ENCODE measurements at places on chromosomes 16 and 17.

- no peak for DNase-seq
Observed at GRCh38 chr17:53819956-53820355, 2.8 kb upstream of the KIF2B start.

GRCh38 chr16:19431636-19432340, 14.1 kb downstream of the TMC5 start:
- DNase-seq = no peak

DNA sequence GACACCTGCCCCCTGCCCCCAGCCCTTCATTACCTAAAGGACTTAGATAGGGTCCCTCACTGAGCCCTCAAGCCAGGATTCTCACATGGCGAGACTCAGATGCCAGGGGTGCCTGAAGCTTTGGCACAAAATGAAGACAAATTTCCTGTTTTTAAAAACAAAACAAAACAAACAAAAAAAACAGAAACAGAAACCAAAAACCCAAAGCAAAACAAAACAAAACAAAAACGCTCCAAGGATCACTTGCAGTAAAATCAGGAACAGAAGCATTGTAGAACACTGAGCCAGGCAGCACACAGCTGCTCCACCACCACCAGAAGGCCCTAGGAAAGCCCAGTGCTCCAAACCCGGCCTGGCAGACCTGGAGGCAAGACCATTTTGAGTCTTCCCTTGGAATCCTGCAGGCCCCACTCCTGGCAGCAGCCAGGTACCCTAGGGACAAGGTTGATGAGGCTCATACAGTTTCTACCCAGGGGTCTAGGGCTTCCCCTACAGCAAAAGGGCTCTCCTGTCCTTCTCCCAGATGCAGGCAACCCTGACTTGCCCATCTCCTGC, 20.8 kb downstream of the MYO18A start:
- no peak for DNase-seq

DNA sequence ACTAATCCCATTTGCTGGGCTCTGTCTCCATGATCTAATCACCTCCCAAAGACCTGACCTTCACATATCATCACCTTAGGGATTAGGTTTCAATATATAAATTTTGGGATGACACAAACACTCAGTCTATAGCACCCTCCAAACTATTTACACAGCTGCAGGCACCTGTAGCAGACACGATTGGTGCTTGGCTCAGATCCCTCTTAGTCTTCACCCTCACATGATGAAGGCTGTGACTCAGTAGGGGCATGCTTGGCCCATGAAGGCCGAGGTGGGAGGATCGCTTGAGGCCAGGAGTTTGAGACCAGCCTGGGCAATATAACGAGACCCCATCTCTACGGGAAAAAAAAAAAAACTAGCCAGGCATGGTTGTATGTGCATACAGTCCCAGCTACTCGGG, 73.5 kb downstream of the HS3ST2 start:
- no peak for DNase-seq

DNA sequence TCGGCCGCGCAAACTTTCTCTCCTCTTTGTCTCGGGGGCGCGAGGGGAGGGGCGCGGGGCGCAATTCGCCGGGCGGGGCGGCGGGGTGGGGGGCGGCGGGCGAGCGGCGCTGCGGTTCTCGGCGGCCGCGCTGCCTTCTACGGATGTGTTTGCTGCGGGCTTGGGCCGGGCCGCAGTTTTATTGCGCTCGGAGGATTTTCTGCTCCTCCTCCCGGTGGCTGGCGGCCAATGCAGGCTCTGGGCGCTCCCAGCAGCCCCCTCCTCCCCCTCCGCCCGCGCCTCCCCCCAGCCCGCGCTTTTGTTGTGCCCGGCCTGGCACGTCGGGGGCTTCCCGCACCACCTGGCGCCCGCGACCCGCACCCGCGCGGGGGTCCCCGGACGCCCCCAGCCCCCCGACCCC, at the start of gene TIMP2:
TSS of gene TIMP2 (minus strand) at position 154 of the 400 bp plus-strand sequence. CDS start 299 bp downstream, outside the sequence.
- peak; percentile 14 for DNase-seq

DNA sequence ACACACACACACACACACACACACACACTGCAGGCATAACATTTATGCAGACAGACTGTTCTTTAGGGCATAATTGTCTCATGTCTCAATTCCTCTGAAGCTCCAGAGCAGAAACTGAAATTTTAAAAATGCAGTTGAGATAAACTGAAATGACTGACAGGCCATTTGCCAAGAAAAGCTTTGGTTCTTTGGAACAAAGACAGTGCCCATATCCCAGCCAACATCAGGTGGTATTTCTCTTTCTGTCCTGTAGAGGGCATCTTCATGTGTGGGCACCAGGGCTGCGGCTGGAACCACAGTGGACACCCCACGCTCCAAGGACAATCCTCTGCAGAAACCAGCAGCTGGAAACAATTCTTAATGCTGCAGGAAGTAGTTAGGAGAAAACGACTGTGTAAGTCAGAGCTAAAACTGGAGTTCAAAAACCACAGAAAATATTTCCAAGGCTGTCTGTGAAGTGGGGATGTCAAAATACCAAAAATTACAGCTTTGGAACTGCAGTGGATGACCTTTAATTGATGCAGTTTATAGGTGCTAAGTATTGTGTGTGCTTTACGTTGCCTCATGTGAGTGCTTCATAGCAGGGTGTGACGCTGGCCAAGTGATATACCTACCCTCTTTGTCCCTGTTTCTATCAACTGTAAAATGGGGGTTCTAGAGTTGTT, 10.6 kb upstream of the MEFV start:
- DNase-seq = no peak

DNA sequence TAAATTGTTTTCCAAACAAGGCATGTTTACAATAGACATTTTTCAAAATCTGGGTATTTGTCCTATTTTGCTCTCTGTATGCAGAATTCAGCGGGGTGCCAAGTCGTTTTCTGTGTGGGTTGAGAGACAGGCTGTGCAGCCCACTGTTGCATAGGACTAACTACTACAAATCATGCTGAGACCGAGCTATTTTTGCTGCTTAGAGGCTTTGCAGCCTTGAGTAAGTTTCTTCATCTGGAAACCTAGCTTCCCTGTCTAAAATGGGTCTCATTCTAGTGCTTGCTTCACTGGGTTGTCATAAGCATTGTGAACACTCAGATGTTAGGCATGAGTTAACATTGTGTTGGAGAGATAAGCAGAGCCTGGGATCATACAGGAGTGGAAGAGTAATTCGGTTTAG, 1.3 kb downstream of the PRPSAP2 start:
- DNase-seq = no peak

- DNase-seq = no peak
Observed at GRCh38 chr16:11015076-11015475, 70.7 kb downstream of the CLEC16A start.

DNA sequence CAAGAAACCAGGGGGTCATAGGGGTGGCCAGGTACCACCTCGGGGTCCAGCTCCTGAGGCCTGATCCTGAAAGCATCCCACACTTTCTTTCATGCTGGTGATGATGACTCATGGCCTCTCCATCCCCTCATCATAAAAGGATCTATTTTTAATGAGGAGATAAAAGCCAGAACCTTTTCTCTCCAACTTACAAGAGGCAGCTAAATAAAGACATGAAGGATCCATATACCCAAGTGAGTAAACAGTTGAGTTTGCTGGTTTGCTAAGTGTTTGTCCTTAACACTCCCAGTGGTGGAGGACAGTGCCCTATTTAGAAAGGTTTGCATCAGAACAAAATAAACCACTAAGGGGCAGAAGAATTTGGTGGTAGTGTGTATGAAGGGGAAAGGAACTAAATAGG, 383.8 kb downstream of the GRIN2A start:
- DNase-seq = no peak

- DNase-seq = no peak
Observed at GRCh38 chr17:27340575-27340974, 46.7 kb downstream of the WSB1 start.

GRCh38 chr17:79508291-79508716, 102.5 kb downstream of the RBFOX3 start:
- no peak for DNase-seq

- no peak for DNase-seq
Observed at GRCh38 chr17:46895171-46895570, 27.8 kb upstream of the GOSR2 start.

GRCh38 chr17:2796164-2797125, at the start of gene RAP1GAP2:
Gene RAP1GAP2, plus strand, starts transcription at chr17:2796438. Its CDS starts 90 bp downstream, at chr17:2796528.
- DNase-seq = peak; percentile 22

- no peak for DNase-seq
Observed at GRCh38 chr17:40791787-40792436, 7.8 kb downstream of the KRT28 start.

DNA sequence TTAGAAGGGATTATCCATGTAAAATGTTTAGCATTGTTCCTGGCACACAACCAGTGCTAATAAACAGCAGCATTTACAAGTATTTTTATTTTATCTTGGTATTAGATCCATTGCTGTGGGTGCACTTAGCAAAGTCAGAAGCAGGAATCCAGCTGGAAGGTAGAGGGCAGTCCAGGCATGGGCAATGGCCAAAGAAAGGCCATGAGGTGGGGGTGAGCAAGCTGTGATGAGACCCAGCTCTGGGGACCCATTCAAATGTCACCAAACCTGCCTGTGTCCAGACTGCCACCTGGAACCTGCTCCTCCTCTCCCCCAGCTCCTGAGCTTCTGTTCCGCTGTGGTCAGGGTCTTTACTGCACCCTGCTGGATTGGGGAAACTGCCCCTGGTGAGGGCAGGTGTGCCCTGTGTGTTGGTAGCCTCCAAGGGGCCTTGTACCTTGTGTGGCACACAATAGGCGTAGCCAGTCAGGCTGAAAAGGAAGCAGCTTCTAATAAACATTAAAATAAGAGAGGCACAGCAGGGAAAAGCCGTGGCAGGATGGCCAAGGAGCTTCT, 118.0 kb upstream of the CRHR1 start:
- no peak for DNase-seq

- DNase-seq = no peak
Observed at GRCh38 chr16:3554351-3554928, 22.8 kb downstream of the NLRC3 start.

- DNase-seq = no peak
Observed at GRCh38 chr17:71777048-71777640, 343.7 kb upstream of the SOX9 start.

DNA sequence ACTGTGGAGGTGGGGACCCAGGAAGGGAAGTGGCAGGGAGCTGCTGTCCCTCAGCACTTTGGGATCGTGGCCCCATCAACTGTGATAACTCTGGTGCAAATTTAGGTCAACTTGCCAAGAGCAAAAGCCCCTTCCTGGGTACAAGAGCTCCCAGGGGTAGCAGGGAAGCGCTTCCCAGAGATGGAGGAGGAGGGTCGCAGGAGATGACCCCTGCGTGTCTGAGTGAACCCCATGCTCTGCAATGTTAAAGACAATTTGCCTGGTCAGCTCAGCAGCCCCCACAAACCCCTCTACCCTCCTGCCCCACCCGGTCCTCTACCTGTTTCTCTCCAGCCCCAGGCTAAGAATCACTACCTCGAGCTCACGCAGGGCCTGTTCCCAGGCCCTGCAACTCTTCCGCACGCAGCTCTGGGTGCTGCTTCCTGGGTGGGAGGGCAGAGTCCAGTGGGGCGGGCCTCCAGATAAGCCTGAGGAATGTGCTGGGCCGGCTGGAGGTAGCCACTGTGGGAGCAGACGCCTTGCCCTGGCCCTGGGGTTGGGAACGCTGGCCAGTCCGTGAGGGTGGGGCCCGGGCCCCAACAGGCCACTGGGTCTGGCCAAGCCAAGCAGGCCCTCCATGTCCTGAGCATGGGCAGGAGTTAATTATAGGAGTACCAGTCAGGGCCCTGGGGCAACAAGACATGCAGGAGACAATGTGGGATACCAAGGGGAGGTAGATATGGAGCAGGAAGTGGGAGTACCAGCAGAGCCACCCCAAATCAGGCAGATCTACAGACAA, 6.1 kb downstream of the DOK4 start:
- DNase-seq = no peak

GRCh38 chr17:35051183-35051578, 12.3 kb downstream of the RFFL start:
- no peak for DNase-seq

DNA sequence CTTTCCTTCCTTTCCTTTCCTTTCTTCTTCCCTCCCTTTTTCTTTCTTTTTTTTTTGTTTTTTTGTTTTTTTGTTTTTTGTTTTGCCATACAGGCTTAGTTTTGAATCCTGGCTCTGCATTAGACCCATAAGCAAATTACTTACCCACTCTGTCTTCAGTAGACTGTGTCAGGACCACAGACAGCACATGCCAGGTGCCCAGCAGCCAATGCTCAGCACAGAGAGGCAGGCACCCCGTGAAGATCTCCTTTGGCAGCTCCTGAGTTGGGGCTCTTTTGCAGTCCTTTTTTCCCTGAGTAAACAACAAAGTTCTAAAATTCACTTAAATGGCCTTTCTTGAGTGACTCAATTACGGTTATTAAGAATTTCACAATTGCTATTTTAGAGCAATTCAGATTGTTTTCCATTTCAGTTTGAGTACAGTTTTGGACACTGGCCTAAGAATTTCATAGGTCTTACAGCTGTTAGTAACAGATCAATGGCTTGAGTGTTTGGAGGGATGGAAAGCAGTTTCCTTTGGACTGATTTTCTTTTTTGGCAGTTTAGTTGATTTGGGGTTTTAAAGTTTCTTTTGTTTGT, 26.2 kb upstream of the SLC5A11 start:
- DNase-seq = no peak

DNA sequence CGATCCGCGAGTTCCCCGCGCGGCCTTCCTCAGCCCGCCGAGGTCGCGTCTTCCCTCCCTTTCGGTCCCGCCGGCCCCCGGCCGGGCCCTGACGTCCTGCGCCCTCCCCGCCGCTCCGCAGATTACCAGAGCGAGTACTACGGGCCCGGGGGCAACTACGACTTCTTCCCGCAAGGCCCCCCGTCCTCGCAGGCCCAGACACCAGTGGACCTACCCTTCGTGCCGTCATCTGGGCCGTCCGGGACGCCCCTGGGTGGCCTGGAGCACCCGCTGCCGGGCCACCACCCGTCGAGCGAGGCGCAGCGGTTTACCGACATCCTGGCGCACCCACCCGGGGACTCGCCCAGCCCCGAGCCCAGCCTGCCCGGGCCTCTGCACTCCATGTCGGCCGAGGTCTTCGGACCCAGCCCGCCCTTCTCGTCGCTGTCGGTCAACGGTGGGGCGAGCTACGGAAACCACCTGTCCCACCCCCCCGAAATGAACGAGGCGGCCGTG, 5.4 kb downstream of the LHX1 start:
- no peak for DNase-seq

DNA sequence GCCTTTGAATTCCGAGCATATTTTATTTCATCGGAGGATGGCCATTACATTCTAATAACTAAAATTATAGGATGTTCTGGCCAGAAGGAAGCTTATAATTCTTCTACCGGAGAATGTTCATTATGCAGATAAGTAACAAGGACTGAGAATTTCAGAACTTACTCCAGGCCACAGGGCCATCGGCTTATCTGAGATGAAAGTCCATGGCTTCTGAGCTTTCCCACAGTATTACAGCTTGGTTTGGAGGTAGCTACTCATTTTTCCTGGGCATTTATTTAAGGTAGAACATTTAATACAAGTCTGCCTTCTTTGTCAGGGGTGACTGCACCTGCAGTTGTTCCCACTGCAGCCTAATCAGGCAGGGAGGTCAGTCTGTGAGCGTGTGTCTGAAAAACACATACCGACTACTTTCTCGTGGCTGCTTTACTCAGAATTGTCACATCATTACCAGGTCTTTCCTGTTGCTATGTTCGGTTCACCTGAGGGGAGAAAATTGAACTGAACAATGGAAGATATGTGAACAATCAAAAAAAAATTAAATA, 219.7 kb upstream of the CPHXL start:
- no peak for DNase-seq

Measured in stimulated activated CD4-positive, alpha-beta T cell treated with anti-CD3 and anti-CD28 coated beads, TNF-alpha, amount 100 ng/mL, for 24 hours (primary cell).